ENCODE measurements at places on chromosomes 13 and 19. TPM values are rescaled to one million over a fixed set of nuclear protein-coding genes. Genes with fewer than 3 reads are reported as not detected.

- no peak for DNase-seq
Observed at GRCh38 chr13:106521095-106521799, 14.2 kb downstream of the EFNB2 start.

The SHFL gene
- 9.1 TPM for total RNA-seq

The KRTDAP gene
- not detected for total RNA-seq

The PCDH9 gene
- total RNA-seq: 2.8 TPM

GRCh38 chr19:16261584-16262368, 62.9 kb upstream of the KLF2 start:
- no peak for DNase-seq

- no peak for DNase-seq
Observed at GRCh38 chr19:33798681-33799111, 2.0 kb downstream of the KCTD15 start.

GRCh38 chr19:47241919-47242577, 11.0 kb upstream of the BBC3 start:
- DNase-seq: no peak

DNA sequence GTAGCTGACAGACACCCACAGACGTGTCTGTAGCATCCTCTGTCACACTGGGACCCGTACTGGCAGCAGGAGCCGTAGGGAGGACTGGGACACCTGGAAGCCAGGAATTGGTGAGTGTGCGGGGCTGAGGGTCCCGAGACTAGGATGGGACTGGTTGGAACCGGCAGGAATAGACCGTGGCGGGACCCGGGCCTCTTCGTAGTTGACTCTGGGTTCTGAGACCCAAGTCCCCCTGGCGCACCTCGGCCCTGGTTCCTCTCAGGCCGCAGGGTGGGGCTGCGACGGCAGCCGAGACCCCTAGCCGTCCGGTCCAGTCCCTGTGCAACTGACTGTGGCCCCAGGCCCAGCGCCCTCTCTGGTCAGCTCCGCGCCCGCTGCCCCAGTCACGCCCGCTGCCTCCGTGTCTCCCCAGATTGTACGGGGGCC, 64.7 kb downstream of the ZNF823 start:
- no peak for DNase-seq

GRCh38 chr13:21328836-21329477, 130.1 kb downstream of the ZDHHC20 start:
- DNase-seq: no peak

Data from NCI-H460 (cell line).